ENCODE measurements at places on chromosomes 7 and 10.

GRCh38 chr7:91378131-91378530 is 113.9 kb downstream of the FZD1 start:
- no peak for DNase-seq

- DNase-seq: no peak
These were observed 41.7 kb upstream of the NRF1 start for GRCh38 chr7:129569811-129570215.

GRCh38 chr10:11742009-11742778 is at the start of gene ECHDC3:
Gene ECHDC3, plus strand, starts transcription at chr10:11742382. Its CDS starts 195 bp downstream, at chr10:11742577.
- peak; percentile 36 for DNase-seq

- no peak for DNase-seq
These were observed 31.2 kb upstream of the SFTPD start for GRCh38 chr10:79979976-79980687.

- DNase-seq: no peak
These were observed 118.2 kb downstream of the LARP4B start for GRCh38 chr10:813286-813685.

DNA sequence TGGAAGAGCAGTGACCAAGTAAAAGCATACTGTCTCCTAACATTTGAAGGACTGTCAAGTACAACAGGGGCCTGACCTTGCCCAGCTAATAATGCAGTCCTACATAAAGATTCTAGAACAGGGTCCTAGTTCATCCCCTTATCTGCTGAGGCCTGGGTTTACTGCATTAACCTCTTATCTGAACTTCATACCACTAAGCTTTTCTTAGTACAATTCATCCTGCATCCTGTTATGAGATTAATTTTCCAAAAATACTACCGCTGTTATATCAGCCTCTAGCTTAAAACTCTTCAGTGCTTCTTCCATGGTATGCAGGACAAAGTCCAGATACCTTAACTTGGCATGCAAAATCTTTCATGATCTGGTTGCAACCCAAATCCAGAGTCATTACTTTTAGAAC is 72.5 kb downstream of the CHRM2 start:
- DNase-seq: no peak

- no peak for DNase-seq
These were observed 156.7 kb upstream of the KLF6 start for GRCh38 chr10:3941676-3942075.

GRCh38 chr10:34993782-34994181 is 96.4 kb downstream of the CUL2 start:
- no peak for DNase-seq

- DNase-seq: no peak
These were observed 44.1 kb downstream of the DGKB start for GRCh38 chr7:14858410-14858809.

DNA sequence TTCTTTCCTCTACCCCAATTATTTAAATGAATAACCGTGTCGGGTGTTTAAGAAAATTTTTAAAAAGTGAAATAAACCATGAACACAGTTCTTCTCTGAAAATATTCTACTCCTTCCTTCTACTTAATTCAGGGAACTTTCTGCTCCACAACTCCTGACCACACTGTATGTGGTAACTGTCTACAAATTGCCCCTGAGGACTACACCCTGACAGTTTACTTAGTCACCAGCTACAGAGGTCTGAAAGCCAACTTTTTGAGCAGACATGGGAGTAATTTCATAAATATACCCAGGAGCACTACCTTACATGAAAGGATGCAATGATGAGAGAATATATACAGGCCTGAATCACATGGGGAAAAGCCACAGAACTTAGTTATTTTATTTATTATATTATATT is 523.2 kb upstream of the SORCS1 start:
- DNase-seq: no peak

- DNase-seq: no peak
These were observed 223.8 kb upstream of the CCDC6 start for GRCh38 chr10:60130130-60130579.

DNA sequence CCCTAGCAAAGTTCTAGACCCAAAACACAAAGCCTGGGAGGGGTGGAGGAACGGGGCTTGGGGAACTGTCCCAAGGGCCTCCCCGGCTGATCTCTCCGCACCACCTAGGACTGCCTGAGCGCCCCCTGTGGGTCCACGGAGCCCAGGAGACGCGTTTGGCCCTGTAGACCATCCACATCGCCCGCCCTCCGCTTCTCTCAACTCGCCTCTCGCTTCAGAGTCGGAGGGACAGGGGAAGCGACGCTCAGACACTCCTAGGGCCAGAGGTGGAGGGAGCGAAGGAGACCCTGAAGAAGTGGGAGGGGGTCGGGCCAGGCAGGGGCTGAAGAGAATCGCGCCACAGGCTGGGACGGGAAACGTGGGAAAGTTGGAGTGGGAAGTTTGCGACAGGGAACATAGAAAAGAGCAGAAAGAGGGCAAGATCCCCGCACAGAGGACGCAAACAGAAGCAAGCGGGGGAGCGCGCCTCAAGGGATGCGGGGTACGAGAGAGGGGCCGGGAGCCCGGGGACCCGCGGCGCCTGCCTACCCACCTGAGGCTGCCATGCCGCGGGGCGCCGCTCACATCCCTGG is 378 bp downstream of the PIK3AP1 start:
- DNase-seq: peak; percentile 12

DNA sequence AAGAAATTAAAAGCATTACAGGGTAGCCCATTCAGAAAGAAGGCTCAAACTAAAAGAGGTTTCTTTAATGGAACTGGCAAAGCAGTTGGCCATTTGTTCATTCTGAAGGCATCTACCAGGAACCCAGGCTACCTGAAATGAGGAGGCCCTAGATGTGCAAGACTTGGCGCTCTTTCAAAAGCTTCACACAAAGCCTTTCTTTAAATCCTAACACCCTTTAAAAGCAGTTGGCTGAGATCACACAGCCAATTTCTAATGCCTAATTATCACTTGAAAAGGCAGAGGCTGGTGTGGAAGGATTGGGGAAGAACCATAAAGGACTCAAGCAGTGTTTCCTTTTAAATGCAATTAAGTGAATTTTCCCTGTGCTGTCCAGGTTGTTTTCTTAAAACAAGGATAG is 23.2 kb downstream of the PPP1R17 start:
- DNase-seq: no peak

DNA sequence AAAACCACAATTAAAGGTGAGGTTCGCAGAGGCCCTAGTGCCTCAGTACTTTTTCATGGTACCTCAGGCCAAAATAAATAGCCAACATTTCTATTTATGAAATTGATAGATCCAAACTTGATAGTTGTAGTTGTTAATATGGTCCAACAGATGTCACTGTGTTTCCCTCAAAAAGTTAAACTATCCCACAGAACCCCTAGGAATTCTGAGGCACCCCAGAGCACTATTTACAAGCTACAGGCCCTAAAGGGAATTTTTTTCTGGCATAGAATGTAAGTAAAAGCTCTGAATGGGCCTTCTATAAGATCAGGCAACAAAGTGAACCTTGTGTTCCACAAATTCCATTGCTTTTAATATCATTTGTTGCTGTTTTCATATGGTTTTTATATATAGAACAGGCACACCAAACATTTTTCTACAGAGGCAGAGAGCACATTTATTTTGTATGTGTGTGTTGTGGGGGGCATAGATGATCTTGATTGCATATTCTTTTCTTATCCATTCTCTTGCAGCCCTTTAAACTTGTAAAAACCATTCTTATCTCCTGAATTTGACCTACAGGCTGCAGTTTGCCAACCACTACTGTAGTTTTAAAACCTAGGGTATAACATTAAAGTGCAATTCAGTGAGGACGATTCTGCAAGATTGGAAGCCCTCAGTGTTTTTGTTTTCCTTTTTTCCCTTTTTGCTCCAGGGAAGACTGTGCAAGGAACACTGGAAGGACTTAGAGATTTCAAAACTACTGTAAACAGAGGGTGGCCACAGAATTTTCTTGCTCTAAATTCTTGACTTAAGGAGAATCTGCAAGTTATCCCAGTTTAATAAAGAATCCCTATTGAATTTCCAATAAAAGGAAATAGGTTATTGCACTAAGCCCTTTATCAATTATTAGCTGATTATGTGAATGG is 3.5 kb upstream of the ARL4A start:
- DNase-seq: no peak

DNA sequence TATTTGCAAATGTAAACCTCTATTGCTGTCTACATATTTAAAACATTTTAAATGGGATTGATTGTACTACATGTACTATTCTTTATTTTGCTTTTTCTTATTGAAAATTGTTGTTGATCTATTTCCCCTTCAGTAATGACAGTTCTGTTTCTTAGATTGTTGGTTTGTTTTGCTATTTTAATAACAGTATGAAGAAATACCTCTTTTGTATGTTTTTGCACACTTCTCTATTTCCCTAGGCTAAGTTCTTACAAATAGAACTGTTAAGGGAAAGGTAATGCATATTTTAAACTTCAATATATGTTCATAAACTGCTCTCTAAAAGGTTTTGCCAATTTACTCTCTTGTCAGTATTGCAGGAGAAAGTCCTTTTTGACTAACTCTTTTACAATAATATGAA is 195.0 kb upstream of the PRPS1L1 start:
- no peak for DNase-seq

DNA sequence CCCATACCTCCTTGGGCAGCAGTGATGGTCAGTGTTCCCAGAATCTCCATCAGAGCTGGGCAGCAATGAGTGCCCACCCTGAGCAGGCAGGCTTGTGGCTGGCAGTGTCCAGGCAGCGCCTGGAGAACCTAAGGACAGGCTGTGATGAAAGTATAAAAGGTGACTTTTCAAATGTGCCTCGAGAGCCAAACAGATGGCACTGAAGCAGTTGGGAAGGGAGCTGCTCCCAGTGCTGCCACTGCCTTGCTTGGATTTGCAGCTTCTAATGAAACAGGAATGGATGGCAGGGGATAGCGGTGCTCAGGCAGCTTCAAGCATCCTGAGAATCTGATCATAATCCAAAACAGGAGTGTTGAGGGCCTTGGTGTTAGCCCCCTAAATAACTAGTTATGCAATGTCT is 179.8 kb upstream of the AOAH start:
- DNase-seq: no peak

- no peak for DNase-seq
These were observed 880 bp downstream of the RAMP3 start for GRCh38 chr7:45158471-45158870.

- DNase-seq: no peak
These were observed 22.4 kb upstream of the PPA1 start for GRCh38 chr10:70255329-70256299.

DNA sequence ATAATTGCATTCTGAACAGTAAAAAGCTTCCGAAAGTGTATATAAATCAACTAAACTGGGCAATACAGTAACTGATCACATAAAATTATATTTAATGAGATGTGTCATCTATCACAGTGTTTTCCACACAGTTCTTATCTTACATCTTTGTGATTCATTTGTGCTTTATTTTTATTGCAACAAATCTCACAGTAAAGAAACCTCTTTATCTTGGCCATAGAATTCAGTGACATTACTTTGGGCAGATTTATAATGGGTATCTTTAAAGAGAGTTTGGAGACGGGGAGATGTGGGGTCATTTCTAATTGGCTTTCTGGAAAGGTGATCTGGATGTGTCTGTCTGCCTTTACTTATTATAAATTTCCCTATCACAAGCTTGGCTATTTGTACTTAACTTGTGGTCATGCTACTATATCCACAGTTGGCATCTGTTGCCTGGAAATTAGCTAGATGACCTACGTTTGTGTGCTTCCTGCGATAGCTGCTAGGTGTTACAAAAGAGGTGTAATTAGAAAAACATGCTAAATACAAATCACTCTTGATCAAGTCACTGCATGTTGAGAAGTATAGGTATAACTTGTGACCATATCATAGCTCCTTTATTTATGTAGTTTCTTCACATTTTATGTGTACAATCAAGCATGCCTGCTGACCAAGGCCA is 123.8 kb downstream of the ARID5B start:
- no peak for DNase-seq

- DNase-seq: no peak
These were observed 102.1 kb downstream of the PDGFA start for GRCh38 chr7:417625-417889.

GRCh38 chr7:120582916-120583315 is 275.0 kb downstream of the TSPAN12 start:
- DNase-seq: no peak

DNA sequence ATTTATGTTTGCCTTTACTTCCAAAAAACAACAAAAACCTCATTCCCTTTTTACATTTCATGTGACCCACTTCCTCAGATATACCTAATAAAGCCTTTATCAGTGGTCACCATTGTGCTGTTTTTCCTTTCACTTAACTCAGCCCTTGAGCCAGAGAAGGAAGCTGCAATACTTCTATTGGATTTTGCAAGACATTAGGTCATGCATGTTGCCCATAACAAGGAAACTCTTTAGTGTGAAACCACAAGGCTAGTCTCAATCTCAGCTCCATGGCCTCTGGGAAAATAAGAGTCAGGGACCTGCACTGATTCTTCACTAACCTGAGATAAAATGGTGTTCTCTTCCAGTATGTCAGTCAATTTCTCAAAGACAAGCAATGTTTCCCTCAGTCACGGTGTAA is 27.8 kb downstream of the STEAP4 start:
- DNase-seq: no peak

- DNase-seq: no peak
These were observed 43.7 kb downstream of the CPVL start for GRCh38 chr7:29102558-29103151.

GRCh38 chr10:100103581-100103980 is 21.9 kb upstream of the CPN1 start:
- DNase-seq: no peak

DNA sequence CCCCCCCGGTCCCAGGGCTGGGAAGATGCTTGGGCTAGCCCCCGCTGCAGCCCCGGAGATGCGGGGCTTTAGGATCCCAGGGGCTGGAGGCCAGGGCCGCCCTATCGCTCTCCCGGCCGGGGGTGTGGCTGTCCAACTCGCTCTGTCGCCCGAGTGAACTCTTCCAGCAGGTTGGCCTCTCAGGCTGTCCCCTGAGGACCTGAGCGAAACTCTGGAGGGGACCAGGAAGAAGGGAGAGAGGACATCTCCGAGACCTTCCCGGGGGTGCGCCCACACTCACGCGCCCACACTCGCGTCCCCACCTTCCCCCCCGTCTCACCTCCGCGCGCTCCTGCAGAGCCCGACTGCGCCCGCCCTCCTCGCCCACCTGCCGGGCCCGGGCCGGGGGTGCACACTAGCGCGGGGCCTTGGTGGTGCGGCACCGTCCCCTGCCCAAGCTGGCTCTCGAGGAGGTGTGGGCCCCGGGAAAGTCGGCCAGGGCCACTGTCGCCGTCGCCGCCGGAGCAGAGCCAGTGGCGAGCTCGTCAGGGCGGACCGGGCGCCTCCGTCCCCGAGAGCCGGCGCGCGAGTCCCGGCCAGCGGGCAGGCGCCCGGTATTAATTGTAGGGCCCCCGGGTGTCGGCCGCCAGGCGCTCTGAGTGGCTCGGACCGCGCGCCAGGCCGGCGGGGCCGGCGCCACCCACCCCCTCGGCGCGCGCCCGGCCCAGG is 101.7 kb upstream of the SVIL start:
- peak; percentile 10 for DNase-seq

DNA sequence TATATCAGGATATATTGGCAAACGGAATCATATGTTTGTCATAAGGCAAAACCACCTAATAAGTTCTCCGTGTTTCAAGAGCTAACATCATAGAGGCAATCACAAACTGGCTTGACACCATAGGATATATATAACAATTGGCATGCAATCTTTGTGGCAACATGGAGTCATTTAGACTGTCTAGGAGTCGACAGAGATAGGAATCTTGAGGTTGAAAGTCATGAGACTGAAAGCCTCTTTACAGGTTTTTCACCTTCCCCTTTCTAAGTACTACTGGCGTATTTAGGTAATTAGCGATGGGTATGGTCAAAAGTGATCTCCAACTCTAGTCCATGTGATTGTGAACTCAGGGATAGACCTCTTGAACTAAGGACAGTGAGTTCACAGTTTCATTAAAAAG is 63.7 kb downstream of the THSD7A start:
- no peak for DNase-seq

GRCh38 chr10:76071653-76072365 is 640.4 kb downstream of the LRMDA start:
- no peak for DNase-seq

- no peak for DNase-seq
These were observed 31.9 kb upstream of the SGCE start for GRCh38 chr7:94687810-94688209.
